Chondrocyte (in vitro differentiated cells): ENCODE measurements at places on chromosomes 5 and 9.
A peak's percentile ranks its signal among the peaks of the same experiment; 100 is the strongest.

GRCh38 chr5:66958201-66958979 lies 238.2 kb downstream of the CD180 start:
- DNase-seq, result no peak

- DNase-seq, result no peak
Measured at GRCh38 chr5:39521940-39522590, 97.3 kb upstream of the DAB2 start.

DNA sequence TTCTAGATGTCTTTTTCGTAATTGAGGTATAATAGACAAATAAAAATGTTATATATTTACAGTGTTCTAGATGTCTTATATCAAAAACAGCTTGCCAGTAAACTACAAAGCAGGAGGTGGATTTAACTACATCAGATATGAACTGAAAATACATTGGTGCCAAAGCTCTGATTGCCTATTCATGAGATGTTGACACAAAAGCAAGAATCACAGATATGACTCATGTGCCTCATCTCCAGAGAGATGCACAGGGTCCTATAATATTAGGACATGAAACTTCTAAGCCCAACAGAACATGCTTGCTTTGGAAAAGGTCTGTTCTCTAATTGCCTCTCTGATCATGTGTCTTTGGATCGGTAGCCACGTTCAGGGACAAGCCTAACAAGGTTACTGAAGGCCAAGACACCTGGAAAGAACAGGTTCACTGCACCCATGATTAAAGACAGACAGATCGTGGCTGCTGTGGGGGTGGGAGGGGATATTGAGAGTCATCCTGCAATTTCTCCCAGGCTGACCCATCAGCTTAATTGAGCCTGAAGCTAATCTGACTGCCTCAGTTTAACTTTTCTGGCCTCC lies 16.8 kb downstream of the ABCA1 start:
- no peak for DNase-seq

- peak; percentile 38 for DNase-seq
Measured at GRCh38 chr5:172553903-172554302, 87.2 kb upstream of the NEURL1B start.

DNA sequence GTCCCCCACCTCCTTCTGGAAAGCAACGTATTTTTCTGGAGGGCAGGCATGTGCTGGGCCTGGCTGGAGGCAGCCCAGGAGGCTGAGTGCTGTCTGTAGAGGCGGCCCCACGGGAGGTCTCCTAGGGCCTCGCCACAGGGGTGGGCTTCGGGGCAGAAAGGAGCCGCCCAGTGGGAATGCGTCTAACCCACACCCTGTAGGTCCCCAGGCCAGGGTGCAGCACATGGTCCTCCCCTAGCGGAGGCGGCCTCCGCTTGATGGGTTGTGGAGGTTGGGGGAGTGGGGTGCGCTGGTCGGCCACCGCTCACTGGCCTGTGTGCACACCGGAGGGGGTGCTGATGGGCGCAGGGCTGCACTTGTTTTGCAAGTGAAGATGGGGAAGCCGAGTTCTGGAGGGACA lies 48.3 kb upstream of the UBAC1 start:
- no peak for DNase-seq

GRCh38 chr5:112407240-112407639 lies 11.8 kb downstream of the EPB41L4A start:
- no peak for DNase-seq

DNA sequence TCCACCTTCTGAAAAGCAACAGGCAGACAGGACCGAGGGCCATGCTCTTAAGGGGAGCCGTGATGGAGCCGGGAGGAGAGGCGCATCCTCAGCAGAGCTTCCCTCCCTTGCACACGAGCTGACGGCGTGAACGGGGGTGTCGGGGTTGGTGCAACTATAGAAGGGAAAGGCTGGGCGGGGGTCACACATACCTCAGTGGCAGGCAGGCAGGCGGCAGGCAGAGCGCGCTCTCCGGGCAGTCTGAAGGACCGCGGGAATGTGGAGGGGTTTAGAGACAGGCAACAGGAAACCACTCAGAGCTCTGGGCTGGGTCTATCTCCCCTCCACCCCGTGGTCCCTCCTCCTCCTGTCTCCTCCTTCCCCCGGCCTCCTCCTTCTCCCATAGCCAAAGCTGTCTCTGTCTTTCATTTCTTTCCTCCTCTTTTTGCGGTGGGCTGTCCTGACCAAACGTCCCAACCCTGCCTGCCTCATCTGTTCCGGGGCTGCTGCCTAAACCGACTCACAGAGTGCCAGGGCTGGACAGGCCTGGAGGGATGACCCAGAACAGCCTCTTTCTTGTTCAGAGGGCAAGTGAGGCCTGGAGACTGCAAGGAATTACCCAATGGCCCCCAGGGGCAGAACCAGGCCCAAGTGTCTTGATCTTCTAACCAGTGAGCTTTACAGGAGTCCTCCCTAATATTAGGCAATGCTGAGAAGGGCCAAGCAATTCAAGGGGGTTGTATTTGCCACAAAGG lies at the start of gene SPARC:
SPARC (minus strand) TSS at position 242 of the 734 bp plus-strand sequence. CDS start 10,727 bp downstream, outside the sequence.
- DNase-seq, result peak; percentile 97

DNA sequence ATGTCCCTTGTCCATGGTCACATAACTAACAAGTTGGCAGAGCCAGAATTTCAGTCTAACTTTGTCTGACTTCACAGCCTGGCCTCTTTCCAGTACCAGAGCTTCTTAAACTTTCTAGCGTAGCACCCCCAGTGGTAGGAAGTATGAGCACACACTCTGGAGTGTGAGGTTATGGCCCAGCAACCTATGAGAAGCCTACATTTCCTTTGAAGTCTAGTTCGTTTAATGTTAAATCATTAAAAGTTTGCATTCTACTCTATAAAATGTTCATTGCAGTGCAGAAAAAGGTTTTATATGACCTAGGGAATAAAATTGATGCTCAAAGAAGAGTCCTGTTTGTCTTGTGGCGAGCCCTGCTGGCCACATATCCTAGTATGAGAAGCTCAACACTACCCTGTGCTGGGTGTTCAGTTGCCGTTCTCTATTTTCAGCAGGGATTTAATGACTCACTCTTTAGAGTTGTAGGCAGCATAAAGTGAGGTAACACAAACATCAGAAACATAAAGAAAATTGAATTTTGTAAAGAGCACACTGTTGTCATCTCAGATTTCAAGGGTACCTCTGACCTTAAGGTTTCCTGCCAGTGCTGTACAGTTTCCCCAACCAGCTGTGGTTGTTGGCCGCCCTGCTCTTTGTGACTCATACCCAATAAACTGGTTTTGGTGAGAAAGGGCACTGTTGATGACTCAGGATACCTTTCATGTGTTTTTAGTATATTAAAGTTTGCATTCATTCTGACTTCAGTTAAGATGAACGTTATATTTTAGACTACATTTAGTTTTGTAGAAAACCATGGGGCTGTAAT lies 14.3 kb downstream of the MCCC2 start:
- no peak for DNase-seq
